ENCODE measurements at places on chromosomes 6 and 20. TPM values are rescaled to one million over a fixed set of nuclear protein-coding genes. Genes with fewer than 3 reads are reported as not detected.

DNA sequence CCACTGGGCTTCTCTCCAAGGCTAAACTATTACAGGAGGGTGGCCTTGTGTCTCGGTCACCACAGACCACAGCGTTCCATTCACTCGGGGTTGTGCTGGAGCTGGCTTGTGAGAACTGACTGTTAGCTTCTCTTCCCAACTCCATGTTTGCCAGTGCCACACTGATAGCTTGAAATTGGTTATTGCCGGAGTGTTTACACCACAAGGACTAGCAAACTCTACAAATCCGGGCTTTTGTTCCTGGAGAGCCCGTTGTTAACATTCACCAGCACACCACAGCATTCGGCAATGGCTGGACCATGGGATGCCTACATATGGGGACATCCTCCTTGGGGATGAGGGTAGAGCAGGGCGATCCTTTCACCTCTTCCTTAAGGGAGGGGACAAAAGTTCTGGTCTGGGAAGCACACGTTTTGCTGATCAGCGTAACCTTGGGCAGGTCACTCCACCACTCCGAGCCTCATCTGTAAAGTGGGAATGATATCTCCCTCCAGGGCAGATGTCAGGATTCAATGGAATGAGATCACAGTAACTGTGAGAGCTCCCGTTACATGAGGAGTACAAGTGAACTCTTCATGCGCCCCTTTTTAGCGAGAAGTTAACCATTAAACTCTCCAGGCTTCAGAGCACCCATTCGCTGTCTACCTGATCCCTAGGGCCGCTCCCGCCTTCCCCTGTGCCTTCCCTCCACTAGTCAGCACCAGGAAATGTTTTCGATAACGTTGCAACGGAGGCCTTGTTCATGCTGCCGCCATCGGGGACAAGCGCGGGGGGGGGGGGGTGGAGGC lies 41.7 kb upstream of the TTPAL start:
- DNase-seq: no peak

The EYS gene
- not detected for total RNA-seq

DNA sequence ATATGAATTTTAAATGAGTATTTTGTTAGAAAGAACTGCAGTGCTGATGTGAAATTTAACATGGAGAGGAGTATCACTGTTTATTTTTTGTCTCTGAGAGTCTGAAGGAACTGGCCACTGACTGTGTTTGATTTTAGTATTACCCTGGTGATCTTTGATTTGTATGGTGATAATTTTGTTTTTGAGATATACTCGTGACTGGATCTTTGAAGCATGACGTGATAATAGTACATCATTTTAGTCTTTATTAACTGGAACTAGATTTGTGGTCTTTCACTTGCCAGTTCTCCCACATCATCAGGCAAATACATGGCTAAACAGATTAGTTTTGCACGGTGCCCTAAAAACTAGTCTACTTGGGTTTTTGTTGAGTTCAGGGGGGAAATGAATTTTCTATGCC lies 55.5 kb downstream of the ARID1B start:
- DNase-seq: no peak

DNA sequence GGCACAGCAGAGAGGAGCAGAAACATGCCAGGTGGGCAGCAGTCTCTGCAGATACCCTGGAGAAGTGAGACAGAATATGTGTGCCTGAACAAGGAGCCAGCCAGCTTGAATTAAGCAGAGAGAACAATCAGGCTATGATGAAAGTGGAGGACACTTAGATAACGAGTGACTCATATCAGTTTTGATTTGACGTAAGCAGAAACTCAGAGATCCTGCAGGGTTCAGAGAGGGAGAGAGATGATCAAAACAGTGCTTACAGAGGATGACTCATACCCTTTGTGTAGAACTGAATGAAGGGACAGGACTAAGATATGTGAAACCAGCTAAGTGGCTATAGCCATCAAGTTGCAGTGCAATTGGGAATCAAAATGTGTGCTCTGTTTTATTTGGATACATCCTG lies 300.7 kb downstream of the TENT5A start:
- DNase-seq: no peak

DNA sequence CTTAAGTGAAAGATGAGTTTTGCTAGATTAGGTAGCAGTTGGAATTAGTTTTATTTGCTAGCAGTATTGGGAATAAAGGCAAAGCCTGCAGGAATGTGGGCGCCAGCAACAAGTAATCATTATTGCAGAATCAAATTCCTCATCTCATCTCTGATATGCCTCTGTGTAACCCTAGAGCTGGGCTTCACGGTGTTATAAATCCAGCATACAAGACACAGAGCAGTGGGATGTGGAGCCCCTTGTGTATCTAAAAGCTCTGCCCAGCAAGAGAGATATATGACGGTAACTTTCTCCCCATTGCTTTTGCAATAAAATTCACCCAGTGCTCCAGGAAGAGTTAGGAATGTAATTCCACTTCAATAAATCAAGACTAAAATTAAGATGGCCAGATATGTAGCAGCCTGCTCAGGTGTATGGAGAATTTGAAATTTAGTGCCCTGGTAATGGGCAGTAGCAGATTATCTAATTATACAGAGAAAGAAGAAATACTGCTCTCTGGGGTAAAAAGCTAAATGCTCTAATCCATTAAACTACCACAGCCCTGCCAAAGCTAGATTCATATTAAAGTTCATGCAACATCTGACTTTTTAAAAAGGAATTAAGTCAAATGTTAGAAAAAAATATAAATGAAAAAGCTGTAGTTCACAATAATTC lies 5.6 kb upstream of the BLOC1S5 start:
- no peak for DNase-seq

GRCh38 chr6:132188556-132189264 lies 212.6 kb downstream of the MOXD1 start:
- no peak for DNase-seq

GRCh38 chr6:36967757-36968156 lies 13.2 kb downstream of the PI16 start:
- DNase-seq: peak; percentile 44

- DNase-seq: no peak
Observed at GRCh38 chr6:116059713-116060571, 749 bp downstream of the FRK start.

GRCh38 chr6:97437087-97437486 lies 154.1 kb upstream of the MMS22L start:
- DNase-seq: no peak

DNA sequence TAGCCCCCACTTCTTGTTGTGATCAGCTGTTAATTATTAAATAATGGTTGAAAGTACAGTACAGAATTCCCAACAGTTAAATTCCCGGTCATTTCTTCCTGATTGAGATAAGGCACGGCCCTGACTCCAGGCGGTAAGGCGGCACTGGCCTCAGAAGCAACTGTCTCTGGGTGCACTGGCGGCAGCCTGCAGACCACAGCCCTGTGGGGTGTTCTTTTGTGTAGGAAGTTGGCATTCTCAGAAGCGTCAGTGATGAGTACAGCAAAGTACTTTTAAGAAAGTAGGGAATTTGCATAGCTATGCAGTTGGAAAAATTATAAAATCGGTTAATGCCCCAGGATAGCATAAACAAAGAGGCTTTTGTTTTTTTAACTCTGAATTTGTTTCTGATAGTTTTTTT lies 50.5 kb downstream of the SAMD5 start:
- DNase-seq: no peak

DNA sequence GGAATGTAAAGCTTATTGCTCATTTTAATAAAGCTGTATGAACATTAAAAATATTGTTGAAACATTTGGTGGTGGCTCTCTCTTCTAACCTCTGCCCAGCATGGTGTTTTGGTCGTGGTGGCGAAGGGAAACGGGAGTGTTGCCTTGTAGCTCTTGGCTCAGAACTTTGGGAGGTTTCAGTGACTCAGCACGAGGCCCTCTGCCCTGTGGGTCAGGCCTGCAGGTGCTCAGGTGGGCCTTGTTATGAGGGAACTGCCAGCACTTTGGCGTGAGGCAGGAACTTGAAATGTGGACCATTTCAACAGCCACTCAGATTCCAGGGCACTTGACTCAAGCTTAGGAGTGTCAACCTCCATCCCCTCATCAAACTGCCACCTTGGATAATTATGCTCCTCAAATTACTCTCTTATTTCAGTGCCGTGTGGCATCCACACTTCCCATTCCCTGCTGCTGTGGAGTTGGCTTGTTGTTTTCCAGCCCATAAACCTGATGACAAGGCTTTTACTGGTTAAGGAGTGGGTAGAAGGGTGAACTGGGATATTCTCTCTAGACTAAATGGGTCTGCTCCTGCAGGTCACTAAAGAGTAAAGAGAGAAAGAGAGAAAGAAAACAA lies 36.3 kb downstream of the PRDM1 start:
- DNase-seq: no peak

DNA sequence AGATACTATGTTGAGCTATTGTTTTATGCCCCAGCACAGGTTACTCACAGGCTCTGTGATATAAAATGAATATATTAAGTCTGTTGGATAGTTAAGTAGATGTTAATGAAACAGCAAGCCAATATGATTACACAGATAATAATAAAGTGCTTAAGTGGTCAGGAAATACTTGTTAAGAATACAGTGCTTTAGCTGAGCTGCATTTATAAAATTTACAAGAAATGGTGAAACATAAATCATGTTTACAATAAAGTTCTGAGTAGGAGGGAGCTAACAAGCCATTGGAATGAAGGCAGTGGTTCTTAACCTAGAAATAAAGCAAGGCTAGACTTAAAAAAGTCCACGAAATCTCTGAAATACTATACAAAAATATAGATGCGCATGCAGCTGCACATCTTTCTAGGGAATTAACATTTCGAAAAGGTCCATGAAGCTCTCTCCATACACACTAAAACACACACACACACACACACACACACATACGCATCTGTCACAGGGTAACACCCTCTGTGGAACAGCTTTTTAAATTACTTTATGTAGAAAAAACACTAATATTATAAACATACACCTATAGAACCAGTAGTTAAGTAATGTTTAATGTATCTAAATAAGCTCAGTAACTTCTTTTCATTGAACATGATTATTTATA lies 87.3 kb downstream of the COL9A1 start:
- no peak for DNase-seq

The RFX6 gene
- total RNA-seq: not detected

The RGS17 gene
- 2.8 TPM for total RNA-seq

DNA sequence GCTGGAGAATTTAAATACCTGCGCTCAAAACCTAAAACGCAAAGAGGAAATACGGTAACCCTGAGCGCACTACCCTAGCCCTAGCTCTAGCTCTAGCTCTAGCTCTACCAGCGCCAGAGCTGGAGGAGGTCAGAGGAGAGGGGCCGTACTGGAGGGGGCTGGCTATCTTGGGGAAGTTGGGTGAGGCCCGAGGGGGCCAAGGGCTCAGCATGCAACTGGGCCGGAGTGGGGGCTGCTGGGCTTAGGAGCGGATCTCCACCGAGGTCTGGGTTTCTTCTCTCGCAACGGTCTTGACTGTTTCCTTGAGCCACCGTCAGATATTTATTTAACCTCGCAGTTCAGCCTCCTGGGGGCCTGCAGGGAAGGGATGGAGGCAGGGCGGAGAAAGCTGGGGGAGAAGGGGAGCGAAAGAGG lies 91.0 kb downstream of the NCR2 start:
- no peak for DNase-seq

DNA sequence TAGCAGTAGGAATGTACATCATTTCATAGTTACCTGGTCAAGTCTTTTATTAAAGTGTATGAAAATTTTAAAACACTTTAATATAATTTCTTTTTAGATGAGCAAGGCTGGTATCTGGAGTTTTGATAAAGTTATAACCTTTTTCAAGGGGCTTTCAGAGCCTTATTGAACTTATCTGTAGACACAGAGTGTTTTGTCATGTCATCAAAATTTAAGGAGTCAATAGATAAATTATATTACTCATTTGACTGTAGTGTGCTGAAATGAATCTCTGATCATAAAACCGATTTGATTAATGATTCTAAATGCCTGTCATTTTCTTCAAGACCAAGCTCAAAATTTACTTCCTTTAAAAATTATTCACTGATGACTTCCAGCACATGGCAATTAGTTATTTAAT lies 125.6 kb downstream of the ARID1B start:
- no peak for DNase-seq

- no peak for DNase-seq
Observed at GRCh38 chr6:112296122-112296521, 41.8 kb upstream of the LAMA4 start.

GRCh38 chr6:158441716-158442215 lies 118.1 kb upstream of the TMEM181 start:
- DNase-seq: no peak

DNA sequence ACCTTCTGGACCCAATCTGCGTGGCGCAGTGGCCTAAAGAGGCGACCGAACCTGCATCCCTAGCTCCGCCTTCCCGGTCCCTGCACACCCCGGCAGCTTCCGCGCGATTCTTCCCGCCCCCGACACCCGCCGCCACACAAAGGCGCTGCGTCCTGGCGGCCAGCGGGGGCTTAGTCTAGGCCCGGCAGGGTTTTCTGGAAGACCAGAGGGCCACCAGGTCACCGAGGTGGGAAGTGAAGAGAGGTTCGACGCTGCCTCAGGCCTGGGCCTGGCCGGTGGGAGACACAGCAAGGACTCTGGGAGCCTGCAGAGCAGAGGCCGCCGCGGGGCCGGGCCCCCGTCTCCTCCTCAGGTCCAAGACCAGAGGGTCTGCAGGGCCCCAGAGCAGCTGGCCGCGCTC lies 154.9 kb downstream of the OR2B2 start:
- no peak for DNase-seq

The RIPOR3 gene
- 14.5 TPM for total RNA-seq

DNA sequence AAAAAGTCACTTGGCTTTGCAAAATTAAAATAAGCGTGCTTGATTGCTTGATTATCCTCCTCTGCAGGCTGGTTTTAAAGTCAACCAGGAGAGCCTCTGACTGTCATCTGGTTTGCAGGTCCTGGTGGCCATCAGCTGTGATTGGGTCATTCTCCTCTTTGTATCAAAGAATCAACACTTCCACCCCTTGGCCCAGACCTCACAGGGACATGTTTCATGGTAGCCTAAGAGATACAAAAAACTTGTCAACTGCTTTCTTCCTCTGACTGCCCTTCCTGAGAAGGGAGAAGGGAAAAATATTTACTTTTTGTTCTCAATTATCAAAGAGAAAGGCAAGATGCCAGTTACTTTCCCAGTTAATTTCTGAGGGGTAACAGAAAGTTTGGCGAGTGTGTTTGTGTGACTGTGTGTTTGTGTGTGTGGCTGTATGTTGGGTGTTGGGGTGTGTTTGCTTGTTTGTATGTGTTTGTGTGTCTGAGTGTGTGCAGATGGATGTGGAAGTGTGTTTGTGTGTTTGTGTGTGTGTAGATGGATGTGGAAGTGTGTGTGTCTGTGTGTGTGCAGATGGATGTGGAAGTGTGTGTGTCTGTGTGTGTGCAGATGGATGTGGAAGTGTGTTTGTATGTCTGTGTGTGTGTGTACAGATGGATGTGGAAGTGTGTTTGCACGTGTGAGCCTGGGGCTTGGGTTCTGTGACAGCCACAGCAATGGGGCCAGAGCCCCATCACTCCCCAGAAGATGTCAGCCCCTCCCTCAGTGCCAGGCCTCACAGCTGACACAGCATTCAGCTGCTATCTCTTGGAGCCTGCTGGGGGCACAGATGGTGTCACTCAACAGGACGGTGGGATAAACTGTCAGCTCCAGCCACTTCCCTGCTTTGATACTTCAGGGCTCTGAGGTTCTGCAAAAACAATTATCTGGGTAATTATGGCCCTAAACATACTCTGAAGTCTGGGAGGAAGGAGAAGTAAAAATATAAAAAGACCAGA lies 98.6 kb upstream of the RNF24 start:
- no peak for DNase-seq

Data from sigmoid colon (tissue), 7 donors.